Prostate gland (tissue), 2 donors: ENCODE measurements at places on chromosomes 11 and 22. TPM values are rescaled to one million over a fixed set of nuclear protein-coding genes. Genes with fewer than 3 reads are reported as not detected.

Gene CARD18
- total RNA-seq: not detected

GRCh38 chr11:65856689-65857499 is 1.1 kb downstream of the CFL1 start:
- H3K36me3 ChIP-seq: peaks cover 8% of the 10 kb centered on the region
- peak overlapping the region; percentile 99 for H3K4me3 ChIP-seq
- DNase-seq: peak; percentile 84
- H3K27me3 ChIP-seq: no peaks in the 10 kb centered on the region
- H3K27ac ChIP-seq: peak overlapping the region; percentile 96

DNA sequence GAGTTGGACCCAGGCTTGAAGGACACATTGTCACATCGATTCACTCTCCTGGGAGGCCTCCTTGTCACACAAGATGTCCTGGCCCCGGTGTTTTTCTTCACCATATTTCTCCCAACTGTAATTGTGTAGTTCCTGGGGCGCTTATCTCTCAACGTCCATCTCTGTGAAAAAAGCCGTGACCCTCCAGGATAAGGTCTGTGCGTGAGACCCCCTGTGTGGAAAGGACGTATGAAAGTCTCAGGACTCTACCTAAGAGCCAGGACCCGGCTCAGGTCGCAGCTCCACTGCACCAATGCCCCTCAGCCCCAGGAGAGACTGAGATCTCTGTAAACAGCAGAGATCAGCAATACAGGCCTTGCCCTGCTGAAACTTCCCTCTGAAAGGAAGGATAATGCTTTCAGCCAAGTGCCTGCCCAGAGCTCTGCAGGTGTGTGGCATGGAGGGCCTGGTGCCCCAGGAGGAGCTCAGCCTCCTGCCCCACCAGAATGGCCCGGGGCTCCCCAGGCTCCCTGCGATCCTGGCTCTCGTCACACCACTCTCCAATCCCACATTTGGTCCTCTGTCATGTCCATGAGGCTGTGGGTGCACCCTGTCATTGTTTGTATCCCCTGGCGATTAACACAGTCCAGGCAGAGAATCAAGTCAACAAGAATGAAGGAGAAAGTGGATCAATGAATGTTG is 119.2 kb upstream of the TMEM45B start:
- no peaks in the 10 kb centered on the region for H3K36me3 ChIP-seq
- H3K27ac ChIP-seq: no peak overlapping the region
- no peaks in the 10 kb centered on the region for H3K4me1 ChIP-seq
- DNase-seq: no peak
- no peaks in the 10 kb centered on the region for H3K27me3 ChIP-seq

Gene TMPRSS5
- total RNA-seq: 1.5 TPM

Gene USP28
- total RNA-seq: 28.9 TPM

Gene DDTL
- 2.2 TPM for total RNA-seq

DNA sequence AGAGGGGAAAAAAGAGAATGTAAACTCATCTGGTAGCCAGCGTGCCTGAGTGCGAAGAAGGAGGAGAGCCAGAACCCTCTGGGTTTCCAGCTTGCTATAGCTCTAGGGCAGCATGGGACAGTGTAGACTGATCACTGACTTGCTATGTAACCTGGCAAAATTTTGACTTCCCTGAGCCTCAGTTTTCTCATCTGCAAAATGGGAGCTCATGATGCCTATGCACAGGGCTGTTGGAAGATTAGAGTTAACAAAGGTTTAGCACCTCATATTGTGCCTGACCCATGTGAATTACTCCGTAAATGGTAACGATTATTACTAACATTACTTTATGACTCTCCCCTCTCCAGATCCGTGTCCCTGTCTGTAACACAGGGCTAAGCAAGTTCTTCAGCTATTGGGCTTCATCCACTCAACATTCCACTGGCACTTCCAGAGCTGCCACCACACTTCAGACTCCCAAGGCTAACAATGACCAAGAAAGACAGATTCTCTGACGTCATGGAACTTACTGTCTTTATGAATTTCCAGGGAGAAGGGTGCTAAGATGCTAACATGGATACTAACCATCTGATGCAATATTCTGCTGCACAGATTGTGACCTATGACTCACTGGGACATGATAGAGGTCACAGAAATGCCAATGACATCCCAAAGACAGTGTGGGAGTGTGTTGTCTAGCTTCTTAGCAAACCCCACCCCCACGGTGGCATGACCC is 195.2 kb downstream of the TRIM29 start:
- no peaks in the 10 kb centered on the region for H3K36me3 ChIP-seq
- H3K27me3 ChIP-seq: no peaks in the 10 kb centered on the region
- no peak overlapping the region for H3K27ac ChIP-seq
- no peaks in the 10 kb centered on the region for H3K4me1 ChIP-seq
- no peak for DNase-seq

Gene KCNQ1
- total RNA-seq: 10.0 TPM

- no peaks in the 10 kb centered on the region for H3K36me3 ChIP-seq
- no peak overlapping the region for H3K27ac ChIP-seq
- no peaks in the 10 kb centered on the region for H3K4me1 ChIP-seq
- H3K27me3 ChIP-seq: no peaks in the 10 kb centered on the region
These were observed 85.9 kb downstream of the MICAL3 start for GRCh38 chr22:17938484-17938924.

Gene OR52N2
- not detected for total RNA-seq

- H3K27ac ChIP-seq: no peak overlapping the region
- no peak overlapping the region for H3K4me3 ChIP-seq
- DNase-seq: no peak
- no peaks in the 10 kb centered on the region for H3K36me3 ChIP-seq
These were observed 87.0 kb downstream of the MPPED1 start for GRCh38 chr22:43498856-43499253.

GRCh38 chr22:23402275-23403151 is 177.6 kb downstream of the IGLL1 start:
- DNase-seq: peak; percentile 87
- H3K27ac ChIP-seq: peak overlapping the region; percentile 65
- H3K4me1 ChIP-seq: peaks cover 4% of the 10 kb centered on the region
- H3K36me3 ChIP-seq: no peaks in the 10 kb centered on the region

Gene IL17REL
- 0.68 TPM for total RNA-seq

GRCh38 chr11:123578778-123579481 is 75.5 kb downstream of the SCN3B start:
- no peak overlapping the region for H3K4me3 ChIP-seq
- no peak for DNase-seq
- H3K27me3 ChIP-seq: no peaks in the 10 kb centered on the region
- H3K4me1 ChIP-seq: no peaks in the 10 kb centered on the region
- no peak overlapping the region for H3K27ac ChIP-seq
